ENCODE measurements at places on chromosomes 3 and 15.

GRCh38 chr15:43094416-43095030, 11.3 kb downstream of the UBR1 start:
- DNase-seq = no peak

- DNase-seq = no peak
Measured at GRCh38 chr3:81198756-81199155, 562.7 kb downstream of the GBE1 start.

DNA sequence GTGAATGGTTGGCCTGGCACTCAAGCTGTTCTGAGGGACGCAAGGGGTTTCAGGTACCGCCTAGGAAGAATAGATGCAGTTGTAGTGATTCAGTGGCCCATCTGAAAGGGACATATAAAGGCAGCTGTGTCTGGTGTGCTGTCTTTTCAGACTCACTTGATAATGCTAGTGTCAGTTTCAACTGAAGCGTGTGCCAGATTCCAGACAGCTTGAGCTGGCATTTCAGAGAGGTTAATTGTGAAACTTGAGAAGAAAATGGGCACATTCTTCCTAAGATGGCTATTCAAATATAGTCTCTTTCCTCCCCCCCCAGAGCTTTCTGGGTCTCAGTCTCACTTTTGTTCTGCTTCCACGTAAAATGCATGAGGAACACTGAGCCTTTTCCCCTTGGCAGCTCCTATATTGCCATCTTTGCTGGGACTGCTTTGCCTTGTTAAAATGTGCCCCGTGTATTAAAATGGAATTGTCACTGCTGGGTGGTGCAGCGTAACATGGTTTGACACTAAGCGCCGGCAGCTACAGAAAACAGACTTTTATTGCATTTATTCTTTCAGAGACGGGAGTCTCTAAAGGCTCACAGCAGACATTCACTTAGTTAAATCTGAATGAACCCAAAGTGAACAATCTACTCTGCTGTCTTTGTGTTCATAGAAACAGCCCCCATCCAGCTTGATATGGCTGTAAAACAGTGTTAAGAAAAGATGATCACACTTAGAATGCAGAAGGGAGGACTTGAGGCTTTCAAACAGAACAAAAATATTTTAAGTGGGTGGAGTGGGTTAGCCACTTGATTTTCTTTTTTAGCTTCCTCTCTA, 478.7 kb downstream of the RBMS3 start:
- no peak for DNase-seq

- DNase-seq = no peak
Measured at GRCh38 chr15:64004587-64004986, 41.7 kb downstream of the DAPK2 start.

GRCh38 chr15:89826671-89827655, 12.3 kb upstream of the ANPEP start:
- no peak for DNase-seq

DNA sequence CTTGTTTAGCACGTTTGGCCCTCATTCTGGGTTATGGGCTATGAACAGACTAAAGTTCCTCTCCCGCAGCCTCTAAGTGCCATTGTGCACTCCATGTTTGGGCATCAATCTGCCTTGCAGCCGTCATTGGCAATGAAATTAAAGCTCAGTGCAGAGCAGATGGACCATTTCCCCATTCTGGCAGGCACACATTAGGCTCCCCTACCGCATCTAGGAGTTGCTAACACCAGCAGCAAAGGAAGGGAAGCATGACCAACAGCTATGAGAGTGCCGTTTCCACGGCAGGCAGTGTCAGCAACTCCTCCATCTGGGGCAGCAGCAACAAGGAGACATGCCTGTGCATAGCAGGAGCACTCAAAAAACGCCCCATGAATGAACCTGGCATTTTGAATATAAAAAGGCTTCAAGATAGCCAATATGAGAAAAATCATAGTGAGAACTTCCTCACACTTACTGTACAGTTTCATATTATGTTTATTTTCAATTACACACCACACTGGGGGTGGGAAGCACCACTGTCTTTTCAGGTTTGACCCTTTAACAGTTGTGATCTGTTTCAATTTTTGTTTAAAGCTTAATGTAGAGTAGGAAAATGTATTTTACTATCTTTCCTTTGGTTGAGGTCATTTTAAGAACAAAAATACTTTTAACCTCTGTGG, 218.7 kb downstream of the KCNMB2 start:
- no peak for DNase-seq

GRCh38 chr3:122621112-122621511, 43.7 kb downstream of the PARP15 start:
- no peak for DNase-seq

DNA sequence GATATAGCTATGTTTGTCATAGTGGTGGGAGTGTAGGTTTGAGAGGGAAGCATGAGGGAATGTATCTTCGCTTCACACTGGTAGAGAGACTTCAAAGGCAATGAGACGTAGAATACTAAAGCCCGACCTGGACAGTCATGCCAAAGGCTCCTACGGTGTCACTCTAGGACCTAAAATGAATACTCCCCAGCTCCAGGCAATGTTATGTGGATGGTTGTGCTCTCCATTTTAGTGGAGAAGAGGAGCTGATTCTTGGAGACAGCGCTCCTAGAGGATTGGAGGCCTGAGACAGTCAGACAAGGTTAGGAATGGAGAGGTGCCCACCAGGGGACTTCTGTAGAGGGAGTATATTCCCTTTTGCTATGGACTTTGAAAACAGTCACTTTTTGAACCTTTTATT, 260.1 kb downstream of the MEX3B start:
- no peak for DNase-seq

DNA sequence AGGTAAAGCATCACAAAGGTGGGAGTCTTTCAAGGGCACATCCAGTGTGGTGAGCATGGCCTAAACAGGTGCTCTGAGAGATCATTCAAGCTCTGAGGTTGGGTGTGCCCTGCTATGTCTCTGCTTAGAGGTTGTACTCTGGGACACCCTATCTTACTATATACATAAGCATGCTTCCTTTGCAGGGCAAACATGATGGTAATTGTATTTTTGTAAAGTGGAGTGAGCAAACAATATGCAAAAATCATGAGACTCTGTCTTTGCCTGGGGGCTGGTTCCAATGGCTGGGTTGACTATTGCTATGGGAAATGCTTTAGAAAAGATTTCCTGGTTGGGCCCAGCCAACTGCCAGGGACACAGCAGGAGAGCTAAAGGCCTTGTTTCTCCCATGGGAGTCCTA, 315.1 kb upstream of the TLE3 start:
- DNase-seq = no peak

DNA sequence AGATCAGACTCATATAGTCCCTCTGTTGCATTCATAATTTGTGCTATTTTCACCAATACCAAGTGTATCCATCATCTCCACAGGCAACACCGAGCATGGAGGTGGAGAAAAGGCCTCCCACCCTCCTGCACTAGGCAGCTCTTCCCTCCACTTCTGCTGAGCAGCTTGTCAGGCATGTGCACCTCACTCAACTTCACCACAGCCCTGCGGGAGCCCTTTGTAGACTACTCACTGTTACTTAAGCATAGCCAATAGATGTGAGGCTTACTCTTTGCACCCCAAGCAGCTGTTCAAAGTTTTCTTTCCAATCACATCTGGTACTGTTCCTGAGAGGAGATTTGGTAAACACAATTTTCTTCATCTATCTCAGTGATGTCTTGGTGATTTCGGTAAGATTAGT, 16.9 kb upstream of the GUCA1C start:
- DNase-seq = no peak

DNA sequence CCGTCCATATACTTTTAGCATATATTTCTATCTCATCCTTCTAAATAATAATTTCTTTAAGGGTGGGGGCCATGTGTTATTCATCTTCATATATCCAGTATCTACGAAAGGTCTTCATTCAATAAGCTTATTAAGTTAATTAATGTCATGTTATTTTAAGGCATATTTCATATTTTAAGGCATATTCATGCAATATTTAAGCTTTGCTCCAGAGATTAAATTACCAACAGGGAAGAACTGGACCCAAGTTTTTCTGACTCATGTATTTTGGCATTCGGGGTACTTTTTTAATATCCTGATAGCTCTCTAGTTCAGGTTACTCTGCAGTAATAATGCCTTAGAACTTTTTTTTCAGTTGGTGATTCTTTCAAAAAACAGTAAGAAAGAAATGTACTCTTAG, 27.4 kb downstream of the PHC3 start:
- DNase-seq = no peak

DNA sequence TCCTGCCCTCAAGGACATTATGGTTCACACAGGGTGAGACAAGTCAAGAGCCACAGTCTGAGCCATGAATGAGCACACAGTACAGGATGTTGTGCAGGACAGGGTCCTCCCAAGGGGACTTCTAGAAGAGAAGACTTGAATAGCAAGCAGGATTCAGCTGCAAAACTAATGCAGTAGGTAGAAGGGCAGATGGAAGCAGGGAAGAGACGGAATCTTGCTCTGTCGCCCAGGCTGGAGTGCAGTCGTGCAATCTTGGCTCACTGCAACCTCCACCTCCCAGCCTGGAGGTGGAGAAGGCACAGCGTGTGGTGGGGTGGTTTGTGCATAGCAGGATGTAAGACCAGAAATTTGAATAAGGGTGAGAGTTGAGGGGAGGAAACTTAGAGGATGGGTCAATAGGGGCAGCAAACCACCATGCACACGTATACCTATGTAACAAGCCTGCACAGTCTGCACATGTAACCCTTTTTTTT, 8.0 kb downstream of the BCL2L10 start:
- no peak for DNase-seq

DNA sequence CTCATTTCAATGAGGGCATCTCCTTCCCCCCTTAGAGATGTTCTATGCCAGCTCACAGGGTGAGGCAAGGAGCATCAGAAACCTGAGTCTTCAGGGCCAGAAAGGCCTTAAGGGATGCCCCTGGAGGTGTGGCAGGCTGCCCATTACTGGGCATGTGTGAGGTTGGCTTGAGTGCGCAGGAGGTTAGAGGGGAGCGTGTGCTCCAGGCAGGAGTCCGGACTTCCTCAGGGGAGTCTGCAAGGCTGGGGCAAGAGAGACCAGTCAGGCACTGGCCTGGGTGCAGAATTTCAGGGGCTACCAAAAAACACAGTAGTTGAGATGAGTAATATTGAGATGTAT, 1.9 kb downstream of the LOXL1 start:
- no peak for DNase-seq

GRCh38 chr15:44584162-44584749, 47.3 kb downstream of the EIF3J start:
- peak; percentile 64 for DNase-seq

GRCh38 chr15:73352082-73352481, 16.7 kb downstream of the HCN4 start:
- no peak for DNase-seq

GRCh38 chr3:43038010-43038409, 58.9 kb downstream of the GASK1A start:
- DNase-seq = no peak

DNA sequence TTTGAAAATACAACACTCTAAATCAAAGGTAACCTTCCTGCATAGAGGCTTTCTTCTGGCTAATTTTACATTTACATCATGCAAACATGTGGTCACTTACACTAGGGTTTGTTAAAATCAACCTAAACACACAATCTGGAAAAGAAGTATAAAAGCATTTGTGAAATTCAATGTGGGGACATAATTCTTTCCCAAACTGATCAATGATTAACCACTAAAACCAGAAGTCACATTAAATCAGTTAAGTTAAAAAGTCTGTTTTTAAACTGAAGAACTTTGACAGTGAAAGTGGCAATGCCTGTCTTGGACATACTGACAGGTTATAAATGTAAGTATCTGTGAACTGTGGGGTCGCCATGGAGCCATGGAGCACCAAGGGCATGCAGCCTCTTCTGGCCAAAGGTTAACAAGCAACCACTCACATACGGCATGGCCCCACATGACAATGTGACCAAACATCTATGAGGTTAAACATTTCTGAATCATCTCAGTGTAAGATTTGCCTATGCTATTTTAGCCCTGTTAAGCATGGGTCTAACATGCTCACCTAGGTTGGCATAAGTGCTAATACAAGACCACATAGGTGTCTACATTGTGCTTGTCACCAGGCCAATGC, 278.2 kb downstream of the CTNNB1 start:
- DNase-seq = no peak

DNA sequence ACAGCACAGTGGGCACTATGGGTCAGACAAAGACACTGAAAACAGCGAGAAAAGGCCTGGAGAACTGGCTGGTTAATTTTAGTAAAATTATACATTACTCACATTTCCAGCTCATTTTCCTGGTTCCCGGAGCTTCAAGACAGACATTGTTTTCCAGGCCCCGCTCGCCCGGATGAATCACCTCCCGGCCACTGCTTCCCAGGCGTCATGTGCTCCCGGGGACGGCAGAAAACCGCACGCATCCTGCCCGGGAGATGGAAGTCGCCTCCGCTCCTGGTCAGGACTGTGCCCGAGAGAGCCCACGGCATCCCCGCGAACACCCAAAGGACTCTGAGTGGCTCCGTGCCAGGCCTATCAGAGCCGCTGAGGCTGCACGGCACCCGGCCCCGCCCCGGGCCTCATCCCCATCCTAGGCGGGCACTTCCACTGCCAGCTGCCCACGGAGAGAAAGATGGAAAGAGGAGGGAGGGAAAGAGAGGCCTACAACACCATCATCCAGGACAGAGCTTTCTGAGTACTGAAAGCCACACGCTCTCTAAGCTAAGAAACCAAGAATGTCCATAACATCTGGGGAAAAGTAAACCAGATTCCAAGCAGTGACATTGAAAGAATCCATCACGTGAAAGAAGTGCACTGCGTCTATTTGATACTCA, 75.1 kb downstream of the VGLL4 start:
- no peak for DNase-seq

DNA sequence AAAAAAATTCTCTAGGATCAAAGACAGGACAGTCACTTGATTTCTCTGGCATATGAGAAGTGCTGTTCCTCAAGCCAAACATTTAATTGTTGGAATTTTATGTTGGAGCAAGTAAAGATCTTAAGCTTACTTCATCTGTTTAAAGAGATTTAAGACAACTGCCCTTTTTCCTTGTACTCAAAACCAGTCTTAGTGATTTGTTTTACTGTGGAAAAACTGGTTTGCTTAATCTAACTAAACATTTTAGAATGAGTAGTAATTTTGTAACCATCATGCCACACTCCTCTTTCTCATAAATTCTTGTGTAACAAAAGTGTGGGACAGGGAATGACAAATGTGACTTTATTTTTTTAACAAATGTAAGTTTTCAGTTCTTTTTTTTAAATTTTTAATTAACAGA, 18.4 kb downstream of the PRKCI start:
- no peak for DNase-seq

- no peak for DNase-seq
Measured at GRCh38 chr15:59186501-59186900, 20.1 kb upstream of the LDHAL6B start.

GRCh38 chr3:72043204-72044133, 258.5 kb upstream of the PROK2 start:
- DNase-seq = no peak
